ENCODE measurements at places on chromosomes 12 and 14.

- DNase-seq = peak; percentile 31
Measured at GRCh38 chr14:95460647-95461478, 55.6 kb downstream of the SYNE3 start.

GRCh38 chr14:54890788-54891187 is 11.8 kb downstream of the GCH1 start:
- DNase-seq = peak; percentile 14

DNA sequence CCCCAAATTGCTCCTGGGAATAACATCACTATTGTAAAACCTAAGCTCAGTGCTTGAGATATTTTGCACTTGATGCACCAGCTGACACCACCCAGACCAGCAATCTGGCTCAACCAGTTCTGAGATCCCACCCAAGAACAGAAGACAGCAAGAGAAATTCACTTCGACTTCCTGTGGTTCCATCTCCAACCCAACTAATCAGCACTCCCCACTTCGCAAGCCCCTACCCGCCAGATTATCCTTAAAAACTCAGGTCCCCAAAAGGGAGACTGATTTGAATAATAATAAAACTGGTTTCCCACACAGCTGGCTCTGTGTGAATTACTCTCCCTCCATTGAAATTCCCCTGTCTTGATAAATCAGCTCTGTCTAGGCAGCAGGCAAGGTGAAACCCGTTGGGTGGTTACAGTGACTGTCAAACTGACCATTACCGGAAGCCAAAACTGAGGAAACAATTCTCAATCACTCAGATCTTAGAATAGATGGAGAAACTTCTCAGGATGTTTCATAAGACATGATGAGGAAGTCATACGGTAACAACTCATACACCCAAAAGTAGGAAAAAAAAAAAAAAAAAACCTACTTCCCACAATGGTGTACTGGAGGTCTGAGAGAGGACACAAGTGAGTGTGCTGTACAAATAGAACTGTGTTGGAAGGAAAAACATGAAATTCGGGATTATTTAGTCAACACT is 92.4 kb downstream of the TMTC1 start:
- DNase-seq = peak; percentile 13

DNA sequence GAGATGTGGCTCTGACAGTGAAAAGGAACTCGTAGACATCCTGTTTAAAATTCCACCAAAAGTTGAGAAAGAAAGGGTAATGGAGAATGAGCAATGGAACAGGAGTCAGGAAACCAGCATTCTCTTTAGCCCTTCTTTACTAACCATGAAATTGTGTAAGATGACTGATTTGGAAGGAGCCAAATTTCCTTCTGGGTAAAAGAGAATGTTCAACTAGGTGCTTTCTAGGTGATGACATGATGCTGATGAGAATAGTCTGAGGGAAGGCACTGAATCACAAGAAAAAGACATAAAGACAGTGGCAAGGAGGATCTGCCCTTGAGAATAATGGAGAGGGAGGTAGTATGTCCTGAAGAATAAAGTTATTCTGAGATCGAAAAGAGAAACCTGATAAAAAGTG is 2.2 kb downstream of the TSHR start:
- DNase-seq = no peak

DNA sequence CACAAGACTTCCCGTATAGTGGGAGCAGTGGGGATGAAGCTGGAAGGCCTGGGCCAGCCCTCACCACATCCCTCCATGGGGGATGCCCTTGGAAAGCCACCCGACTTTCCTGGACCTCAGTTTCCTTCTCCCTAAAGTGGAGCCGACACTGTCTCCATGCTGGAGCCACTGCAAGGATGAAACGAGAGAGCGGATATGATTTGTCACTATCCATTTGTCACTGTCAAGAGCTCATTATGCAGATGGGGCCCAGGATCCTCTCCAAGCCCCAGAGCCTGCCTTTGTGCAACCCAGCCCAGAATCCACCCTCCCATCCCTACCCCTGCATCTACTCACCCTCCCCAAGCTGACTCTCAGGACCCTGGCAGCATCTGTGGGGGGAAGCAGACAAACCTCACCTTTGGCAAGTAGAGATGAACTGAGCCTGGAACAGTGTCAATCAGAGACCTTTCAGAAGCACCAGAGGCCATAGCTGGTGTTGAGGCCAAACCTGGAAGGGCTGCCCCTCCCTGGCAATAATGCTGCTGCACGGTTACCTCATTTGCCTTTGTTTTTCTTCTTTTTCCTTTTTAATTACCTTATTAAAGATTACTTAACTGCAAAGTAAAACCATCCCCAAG is 287.7 kb upstream of the RTL1 start:
- no peak for DNase-seq

- DNase-seq = peak; percentile 77
Measured at GRCh38 chr14:83300476-83301064, 1766.9 kb upstream of the SEL1L start.

- no peak for DNase-seq
Measured at GRCh38 chr14:21536418-21537089, 10.4 kb upstream of the SALL2 start.

GRCh38 chr12:131671871-131672270 is 39.0 kb upstream of the SFSWAP start:
- no peak for DNase-seq

DNA sequence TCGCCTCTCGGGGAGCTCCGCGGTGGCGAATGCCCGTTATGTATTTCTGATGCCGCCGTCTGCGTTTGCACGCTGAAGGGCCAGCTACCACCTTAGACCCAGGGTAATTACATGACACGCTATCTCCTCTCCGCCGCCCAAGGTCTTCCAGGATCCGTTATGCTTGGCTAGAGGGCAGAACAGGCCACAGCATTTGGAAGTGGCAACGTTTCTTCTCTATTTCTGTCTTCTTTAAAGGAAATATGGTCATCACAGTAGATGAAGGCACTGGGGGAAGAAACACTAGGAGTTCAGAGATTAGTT is 861 bp upstream of the MDGA2 start:
- DNase-seq = no peak

- no peak for DNase-seq
Measured at GRCh38 chr12:56165369-56165768, 7.2 kb downstream of the MYL6 start.

DNA sequence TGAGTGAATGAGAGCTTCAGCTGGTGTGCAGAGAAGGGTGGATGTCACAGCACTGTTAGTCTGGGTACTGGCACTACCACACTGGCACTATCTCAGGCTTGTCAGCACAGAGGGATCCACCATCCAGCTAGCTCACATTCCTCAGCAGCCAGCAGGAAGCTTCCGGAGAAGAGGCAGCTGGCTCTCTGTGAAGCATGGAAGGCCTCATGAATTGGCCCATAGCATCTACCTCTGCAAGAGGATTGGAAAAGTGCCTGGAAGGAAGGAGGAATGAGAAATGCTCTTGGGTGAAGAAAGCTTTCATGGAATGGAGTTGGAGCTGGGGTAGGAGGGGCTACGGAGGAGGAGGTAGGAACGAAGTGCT is 9.9 kb downstream of the KRT83 start:
- no peak for DNase-seq

DNA sequence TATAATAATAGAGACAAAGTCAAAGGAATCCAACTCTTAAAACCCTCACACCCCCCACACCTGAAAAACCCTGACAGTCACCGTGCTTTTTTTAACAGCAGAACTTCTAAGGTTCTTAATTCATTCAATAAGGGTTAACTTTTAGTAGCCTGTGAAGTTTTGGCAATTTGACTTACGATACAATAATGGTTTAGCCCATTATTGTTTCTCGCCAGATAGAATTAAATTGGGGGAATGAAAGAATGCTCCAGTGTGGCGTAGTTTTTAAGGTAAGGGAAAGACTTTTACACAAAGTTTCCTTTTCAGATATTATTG is 604 bp upstream of the MAGOHB start:
- DNase-seq = no peak

DNA sequence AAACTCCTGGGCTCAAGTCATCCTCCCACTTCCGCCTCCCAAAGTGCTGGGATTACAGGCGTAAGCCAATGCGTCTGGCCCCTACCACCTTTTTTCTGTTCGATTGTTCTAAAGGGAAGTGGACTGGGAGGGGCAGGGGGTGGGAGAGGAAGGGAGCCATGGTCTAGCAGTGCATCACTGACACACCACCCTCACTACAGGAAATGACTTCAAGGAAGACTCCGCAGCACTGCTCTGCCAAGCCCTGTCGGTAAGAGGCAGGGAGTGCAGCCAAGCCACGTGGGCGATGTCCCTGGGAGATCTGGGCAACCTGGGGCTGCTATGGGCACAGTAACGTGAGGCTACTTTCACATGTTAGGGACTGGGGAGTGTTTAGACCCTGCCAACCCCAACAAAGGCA is 18.0 kb downstream of the LRRC74A start:
- DNase-seq = peak; percentile 34

- no peak for DNase-seq
Measured at GRCh38 chr12:89962648-89963047, 254.0 kb upstream of the ATP2B1 start.

DNA sequence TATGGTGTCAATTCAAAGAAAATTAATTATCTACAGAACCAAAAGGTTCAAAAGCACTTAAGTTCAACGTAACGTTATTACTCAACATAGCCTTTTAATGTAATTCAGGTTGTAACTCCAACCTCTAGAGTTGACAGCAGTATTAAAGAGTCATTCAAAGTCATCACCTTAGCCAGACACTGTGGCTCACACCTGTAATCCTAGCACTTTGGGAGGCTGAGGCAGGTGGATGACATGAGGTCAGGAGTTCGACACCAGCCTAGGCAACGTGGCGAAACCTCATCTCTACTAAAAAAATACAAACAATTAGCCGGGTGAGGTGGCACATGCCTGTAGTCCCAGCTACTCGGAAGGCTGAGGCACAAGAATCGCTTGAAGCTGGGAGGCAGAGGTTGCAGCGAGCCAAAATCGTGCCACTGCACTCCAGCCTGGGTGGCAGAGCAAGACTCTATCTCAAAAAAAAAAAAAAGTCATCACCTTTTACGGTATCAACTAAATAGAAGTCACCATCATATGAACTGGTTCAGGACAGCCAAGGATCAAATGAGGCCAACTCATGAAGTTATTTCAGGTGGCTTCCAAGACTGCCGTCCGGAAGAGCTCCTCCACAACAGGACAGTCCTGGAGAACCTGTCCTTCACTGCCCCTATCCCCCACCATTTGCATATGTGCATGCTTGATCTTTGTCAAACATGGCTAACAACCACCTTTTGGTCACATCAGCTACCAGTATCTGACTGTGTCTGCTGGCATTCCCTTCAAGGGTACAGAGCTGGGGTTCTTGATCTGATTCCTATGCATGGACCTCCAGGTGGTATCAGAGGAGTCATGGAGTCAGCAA is 4.2 kb downstream of the PPTC7 start:
- DNase-seq = no peak

DNA sequence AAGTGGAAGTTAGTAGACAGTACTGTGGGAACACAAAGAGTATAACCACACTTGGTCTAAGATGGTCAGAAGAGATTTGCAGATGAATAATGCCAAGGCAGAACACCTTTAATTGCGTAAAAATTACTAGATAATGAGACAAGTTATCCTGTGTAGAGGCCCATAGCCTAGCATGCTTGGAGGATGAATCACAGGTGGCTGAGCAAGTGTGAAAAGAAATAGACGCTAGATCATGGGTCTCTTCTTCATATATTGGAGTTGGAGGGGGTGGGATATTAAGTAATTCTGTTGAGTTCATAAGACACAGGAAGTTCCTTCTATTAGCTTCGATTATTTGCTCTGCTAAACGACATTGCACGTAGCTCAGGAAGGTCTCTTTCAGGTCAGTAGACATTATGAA is 454.3 kb upstream of the LMO3 start:
- DNase-seq = no peak

DNA sequence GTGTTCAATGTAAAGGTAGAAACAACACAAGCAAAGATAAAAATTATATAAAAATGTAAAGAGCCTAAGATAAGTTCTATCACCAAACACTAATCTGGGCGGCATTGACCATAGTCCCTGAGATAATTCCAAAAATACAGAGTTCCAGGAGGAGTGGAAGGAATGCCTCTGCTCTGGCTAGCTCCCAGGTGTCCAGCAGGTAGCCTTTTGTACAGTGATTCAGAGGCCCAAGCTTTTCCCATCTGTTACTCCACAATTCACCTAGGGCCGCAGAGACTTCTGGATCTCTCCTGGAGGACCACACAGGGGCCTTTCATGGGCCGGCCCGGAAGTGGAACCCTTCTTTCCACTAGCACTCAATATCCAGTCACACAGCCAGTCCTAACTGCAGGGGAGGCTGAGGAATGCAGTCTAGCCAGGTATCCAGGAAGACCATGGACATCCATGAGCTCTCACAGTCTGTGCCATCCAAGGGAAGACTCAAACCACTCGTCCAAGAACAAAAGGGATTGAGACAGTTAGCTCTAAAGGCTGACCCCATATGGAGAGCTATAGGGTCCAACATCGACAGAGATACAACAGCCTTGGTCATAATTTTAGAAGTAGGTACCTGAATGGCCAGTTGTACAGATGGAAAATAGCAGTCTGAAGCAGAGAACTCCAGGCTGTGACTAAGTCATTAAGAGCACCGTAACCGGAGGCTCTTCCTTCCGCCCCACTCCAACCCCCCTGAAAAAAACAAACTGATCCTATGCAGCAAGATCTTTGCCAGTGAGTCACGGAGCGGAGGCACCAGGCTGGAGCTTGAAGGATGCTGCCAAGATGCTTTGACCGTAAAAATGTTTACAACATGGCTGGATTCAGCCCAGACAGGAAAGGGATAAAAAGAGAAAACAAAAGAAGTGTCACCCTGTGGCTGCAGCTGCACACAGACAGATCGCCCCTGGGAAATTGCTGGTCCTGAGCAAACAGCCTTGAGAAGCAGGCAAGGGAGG is 204.8 kb downstream of the NUAK1 start:
- peak; percentile 53 for DNase-seq

- DNase-seq = no peak
Measured at GRCh38 chr14:81826081-81826480, 292.4 kb upstream of the SEL1L start.

DNA sequence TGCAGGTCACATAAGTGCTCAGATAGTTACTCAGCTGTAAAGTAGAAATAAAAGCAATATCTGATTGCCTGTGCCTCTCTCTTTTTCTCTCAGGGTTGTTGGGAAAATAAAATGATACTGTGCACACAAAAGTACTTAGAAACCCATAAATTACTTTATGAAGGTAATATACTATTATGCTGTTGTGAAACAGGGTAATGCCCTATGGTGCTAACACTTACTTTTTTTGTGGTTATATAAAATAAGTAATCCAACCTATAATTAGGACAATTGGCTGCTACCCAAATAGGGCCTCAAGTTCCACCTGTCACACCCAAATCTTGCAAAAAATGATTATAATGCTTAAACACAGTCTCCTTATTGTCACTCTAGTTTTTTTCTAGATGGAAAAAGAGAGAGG is 50.6 kb downstream of the DAAM1 start:
- DNase-seq = no peak

DNA sequence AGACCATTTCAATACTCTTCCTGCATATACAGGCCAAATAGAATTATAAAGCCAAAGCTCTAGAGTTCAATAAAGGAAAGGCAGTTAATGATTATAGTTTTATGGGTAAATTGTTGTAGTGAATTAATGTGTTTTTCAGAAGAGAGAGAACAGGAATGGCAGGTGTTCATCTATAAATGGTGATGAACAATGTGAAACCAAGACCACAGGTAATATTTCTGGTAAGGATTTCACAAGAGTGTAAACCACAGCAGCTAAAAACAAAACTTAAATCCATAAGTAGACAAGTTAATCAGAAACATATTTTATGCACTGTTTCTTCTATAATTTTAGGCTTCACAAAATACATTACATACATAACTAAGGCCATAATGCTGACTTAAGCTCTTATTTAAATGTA is 204.4 kb downstream of the SYT1 start:
- DNase-seq = no peak

GRCh38 chr14:68939181-68939892 is 39.8 kb downstream of the ACTN1 start:
- DNase-seq = peak; percentile 48
